ENCODE measurements at places on chromosomes 11 and 22.

- no peak for DNase-seq
Observed at GRCh38 chr11:88164320-88164719, 10.9 kb downstream of the RAB38 start.

DNA sequence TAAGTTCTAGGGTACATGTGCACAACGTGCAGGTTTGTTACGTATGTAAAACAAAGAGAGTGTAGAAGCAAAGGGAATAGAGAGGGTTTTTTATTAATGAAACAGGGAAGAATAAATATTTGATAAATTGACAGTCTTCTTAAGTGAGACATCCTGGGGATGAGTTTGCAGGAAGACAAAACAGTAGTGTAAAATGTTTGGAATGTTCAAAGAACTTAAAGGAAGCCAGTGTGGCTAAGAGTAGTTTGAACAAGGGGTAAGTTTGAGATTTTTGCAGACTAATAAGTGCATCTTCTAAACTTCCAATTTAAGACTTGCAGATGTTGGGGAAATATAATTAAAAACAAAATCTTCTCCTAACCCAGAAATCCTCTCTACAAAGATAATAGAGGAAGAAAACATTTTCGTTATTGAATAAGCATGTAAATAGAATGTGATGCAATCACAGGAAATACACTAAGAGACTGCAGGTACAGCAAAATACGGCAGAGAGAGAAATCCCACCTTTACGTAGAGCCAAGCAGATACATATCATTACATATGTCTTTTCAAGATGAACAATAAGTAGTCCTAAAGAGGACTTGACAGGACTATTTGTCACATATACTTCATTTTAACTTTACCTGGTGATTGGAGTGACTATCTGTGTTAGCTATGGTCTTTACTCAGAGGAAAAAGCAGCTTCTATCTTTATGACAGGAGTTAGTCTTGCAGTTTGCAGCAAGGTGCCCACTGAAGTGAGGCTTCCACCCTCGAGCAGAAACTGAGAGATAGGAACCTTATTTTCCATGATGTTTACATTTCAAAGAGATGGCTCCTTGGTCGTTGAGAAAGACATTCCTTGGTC, 402.1 kb downstream of the CNTN5 start:
- no peak for DNase-seq

DNA sequence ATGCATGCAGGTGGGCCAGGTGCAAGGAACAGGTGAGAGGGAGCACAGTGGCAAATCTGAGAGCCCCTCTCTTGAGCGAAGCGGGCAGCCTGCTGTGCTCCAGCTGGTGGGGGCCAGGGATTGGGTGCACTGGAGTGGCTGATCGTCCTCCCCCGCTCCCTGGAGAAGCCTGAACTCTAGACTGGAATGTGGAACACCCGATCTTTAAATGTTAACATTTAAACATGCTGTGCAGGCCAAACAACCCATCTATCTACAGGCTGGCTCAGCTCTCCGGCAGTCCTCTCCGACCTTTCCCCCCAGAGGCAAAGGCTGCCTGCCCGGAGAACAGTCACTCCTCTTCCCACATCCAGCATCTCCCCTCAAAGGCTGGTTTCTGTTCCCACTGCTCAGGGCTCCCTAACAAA, 5.1 kb downstream of the MRGPRF start:
- DNase-seq: no peak

DNA sequence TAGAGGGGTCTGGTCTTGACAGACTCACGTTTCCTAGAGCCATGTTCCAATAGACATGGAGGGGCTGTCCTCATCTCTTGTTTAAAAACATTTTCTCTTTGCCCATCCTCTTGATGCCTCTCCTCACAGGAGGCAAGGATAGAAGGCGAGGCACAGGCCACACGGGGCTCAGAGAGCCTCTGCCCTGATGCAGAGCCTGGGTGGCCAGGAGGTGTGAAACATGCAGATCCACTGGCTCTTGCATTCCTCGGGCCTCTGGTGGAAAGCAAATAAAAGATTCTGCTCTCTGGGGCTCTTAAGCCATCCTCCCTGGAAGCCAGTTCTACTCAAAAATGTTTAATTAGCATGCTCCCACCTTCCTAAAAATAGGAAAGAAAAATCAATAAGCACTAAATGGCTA, 43.6 kb upstream of the NTM start:
- DNase-seq: no peak

DNA sequence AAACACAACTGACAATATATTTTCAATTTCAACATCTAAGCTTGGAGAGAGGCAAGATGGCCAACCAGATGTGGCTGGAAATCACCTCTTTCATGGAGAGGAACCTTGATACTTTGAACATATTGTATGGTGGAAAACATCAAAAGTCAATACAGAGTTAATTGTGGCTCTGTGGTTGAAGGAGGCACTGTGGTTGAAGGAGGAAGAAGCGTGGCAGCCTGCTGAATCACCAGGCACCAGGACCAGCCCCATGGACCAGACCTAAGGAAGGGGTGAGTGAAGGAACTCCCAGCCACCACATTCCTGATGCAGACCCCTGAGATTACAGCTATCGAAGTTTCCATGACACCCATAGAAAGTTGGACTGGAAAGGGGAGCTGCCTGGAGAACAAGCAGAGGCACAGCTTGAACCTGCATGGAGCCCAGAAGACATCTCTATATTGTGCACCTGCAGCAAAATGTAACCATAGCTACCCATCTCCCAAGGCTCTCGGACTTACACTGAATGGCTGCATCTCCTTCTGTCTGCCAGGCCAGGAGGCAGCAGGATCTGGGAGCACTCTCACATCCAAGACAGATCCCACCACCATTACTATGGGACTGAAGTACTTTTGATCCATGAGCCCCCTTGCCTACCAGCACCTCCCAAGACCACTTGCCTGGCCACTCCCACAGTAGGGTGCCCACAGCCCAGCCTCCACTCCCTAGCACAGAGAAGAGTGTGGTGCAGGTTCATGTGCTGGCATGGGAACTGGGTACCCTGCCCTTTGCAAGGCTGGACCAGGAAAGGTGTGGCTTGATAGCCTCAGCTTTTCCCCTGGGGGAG, 79.8 kb upstream of the SC5D start:
- no peak for DNase-seq

GRCh38 chr11:94049351-94049750, 28.2 kb downstream of the HEPHL1 start:
- no peak for DNase-seq

- no peak for DNase-seq
Observed at GRCh38 chr22:19825904-19826618, 28.6 kb downstream of the GNB1L start.

- DNase-seq: no peak
Observed at GRCh38 chr11:70001246-70001645, 76.9 kb upstream of the ANO1 start.

DNA sequence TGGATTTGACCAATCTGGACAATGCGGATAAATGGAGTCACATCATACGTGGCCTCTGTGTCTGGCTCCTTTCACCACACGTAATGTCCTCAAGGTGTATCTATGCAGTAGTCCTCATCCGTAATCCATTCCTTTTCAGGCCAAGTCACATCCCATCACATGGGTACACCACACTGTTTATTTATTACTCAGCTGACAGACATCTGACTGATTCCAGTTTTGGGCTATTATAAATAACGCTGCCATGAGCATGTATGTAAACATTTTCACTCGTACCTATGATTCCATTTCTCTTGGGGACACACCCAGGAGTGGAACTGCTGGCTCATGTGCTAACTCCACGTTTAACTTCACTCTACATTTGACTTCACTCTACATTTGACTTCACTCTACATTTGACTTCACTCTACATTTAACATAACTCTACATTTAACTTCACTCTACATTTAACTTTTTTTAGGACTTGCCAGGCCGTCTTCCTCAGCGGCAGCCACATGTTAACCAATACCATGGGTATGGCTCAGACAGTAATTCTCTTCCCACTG, 52.1 kb downstream of the SHANK2 start:
- DNase-seq: no peak

- DNase-seq: no peak
Observed at GRCh38 chr11:104844451-104844850, 53.8 kb downstream of the CASP12 start.

- DNase-seq: peak; percentile 10
Observed at GRCh38 chr22:43262990-43263644, 76.2 kb upstream of the TTLL12 start.

- no peak for DNase-seq
Observed at GRCh38 chr11:122248939-122249338, 132.9 kb upstream of the BLID start.

GRCh38 chr11:97140885-97141494, 751.2 kb downstream of the JRKL start:
- no peak for DNase-seq

GRCh38 chr11:12359761-12360160, 17.6 kb upstream of the PARVA start:
- DNase-seq: no peak

- no peak for DNase-seq
Observed at GRCh38 chr22:35835998-35836691, 118.5 kb downstream of the APOL5 start.

DNA sequence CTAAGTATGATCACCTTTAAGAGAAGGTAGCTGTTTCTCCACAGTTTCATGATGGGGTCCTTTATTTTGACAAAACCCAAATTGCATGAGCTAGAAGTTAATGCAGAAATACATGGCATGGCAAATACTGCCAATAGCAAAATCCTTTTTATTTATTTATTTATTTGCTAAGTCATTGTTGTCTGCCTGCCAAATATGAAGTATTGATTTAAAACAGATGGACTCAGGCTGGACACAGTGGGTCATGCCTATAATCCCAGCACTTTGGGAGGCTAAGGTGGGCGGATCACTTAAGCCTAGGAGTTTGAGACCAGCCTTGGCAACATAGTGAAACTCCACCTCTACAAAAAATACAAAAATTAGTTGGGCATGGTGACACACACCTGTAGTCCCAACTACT, 52.4 kb downstream of the LARGE2 start:
- DNase-seq: no peak

DNA sequence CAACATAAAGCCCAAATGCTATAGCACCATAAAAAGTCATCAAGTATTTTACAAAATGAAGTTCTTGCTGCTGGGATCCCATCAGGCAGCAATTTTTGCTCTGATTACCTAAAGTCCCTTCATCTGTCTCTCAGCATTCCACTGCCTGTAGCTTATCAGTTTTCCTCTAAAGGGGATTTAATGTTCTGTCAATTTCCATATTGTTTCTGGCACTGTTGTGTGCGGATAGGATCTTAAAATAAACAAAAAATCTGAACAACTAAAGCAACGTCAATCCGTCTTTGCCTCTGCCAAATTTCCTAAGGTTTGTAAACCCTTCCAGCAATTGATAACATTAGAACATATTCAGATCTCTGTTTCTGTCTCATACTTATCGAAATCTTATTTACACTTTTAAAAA, 1126.3 kb upstream of the RAG2 start:
- no peak for DNase-seq

DNA sequence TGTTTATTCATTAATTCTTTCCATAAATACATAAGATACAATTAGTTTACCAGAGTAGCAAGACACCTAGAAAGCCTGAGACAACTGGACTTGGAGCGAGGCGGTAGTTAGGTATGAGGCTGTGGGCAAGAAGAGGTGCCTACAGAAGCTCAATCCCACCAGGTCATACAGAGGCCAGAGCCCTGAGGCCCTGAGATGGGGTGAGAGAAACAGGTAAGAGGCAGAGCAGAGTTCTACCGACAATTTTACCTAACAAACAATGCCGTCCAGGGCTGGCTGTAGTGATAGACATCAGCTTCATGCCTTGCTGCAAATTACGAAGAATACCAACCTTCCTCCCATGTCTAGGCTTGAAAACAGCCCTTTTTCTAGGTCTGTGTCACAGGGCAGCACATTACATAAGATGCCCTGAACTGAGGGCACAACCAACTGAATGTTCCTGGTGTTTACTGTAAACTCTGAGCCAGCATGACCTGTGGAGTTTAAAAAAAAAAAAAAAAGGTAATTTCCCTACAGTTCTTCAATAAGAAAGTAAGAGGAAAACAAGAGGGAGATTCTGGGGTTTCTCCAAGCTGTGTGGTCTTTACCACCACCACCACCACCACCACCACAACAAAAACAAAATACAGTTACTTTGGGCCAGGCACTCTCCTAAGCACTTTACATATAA, 105.8 kb downstream of the GAB2 start:
- no peak for DNase-seq

DNA sequence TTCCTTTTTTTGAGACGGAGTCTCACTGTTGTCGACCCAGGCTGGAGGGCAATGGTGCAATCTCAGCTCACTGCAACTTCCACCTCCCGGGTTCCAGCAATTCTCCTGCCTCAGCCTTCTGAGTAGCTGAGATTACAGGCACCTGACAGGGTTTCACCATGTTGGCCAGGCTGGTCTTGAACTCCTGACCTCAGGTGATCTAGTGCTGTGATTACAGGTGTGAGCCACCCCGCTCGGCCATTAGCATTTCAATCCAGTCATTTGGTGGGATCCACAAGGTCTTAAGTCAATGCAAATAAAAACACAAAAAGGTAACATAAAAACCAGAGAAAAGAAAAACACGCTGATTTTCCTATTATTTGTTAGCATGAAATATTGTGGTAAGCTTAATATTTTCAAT, 1227.2 kb upstream of the TENM4 start:
- no peak for DNase-seq

GRCh38 chr11:81092522-81092921, 1641.1 kb downstream of the FAM181B start:
- DNase-seq: no peak

DNA sequence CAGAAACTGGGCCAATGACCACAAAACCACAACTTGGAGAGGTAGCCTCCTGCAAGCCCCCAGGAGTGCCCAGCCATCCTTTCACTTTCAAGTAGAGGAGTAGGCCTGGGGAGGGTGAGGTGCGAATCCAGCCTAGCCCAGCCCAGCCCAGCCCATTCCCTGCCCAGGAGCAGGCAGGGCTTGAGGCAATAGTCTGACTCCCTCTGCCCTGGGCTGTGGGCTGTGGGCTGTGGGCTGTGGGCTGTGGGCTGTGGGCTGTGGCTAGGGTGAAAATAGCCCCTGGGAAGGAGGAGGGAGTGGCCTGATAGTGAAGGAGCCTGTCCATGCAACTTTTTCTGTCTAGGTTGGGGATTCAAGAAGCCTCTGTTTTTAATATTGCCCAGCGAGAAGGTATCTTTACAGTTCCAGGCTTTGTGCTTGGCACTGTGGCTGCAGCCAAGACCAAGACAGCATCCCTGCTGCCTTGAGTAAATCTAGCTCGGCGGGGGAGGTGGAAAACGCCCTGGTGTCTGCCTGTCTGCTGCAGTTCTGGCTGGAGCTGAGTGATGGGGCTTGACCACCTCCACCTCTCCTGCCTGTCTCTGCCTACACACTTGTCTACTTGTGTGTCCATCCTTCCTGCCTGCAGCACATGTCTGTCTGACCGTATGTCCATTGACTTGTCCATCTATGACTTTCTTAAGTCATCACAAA, 40.7 kb downstream of the LMO1 start:
- no peak for DNase-seq

DNA sequence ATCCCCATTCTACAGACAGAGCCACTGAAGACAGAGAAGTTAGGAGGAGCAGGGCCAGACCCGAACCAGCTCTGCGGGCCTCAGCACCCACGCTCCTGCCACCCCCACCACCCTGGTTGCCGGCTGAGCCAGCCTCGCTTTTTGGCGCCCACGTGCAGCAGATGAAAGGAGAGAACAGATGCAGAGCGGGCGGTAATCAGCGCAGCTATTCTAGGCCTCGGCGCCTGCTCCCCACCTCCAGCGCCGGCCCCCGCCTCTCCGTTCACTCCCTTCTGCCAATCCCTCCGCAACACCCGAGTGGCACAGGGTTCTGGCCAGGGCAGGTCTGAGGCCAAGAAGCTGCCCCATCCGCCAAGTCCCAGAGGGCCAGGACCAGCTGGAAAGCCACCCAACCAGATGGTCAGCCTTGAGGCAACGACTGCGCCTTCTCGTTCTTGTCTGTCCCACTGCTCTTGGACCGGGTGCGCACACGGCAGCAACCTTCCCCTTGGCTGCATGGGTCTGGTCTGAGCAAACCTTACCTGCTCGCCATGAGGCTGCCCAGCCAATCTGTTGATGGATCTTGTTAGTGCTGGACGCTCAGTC, 16.8 kb downstream of the DNAL4 start:
- DNase-seq: no peak
